ENCODE measurements at places on chromosomes 6 and 20.
A peak's percentile ranks its signal among the peaks of the same experiment; 100 is the strongest.

GRCh38 chr20:63017076-63017825 is 10.5 kb upstream of the BHLHE23 start:
- no peak for DNase-seq

DNA sequence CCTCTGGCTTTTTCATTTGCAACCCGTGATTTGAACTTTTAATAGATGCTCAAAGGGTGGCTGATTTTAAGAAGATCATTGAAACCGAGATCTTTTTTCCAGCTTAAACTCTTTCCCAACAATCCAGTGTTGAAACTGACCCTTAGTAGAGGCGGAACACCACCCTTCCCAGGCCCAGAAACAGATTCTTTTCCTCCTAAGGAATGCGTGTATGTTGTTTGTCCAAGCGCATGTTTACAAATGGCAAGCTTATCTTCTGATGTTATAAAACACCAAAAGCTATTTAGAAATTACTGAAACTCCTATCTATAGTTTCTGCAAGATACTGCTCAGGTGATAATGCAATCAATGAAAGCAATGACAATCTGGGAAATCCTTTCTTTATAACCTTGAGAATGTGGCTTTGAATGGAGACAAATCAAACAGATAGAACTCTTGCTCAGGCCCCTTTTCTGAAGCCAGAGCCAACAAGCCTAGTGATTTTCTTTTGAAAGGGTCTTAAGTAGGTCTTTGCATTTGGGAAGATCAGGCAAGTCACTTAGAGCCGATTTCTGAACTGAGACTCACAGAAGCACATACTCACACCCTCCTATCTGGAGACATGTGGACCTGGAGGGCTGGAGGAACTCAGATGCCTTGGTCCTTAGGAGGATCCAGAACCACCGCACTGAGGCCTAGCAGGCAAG is 9.1 kb downstream of the BANF2 start:
- no peak for DNase-seq

DNA sequence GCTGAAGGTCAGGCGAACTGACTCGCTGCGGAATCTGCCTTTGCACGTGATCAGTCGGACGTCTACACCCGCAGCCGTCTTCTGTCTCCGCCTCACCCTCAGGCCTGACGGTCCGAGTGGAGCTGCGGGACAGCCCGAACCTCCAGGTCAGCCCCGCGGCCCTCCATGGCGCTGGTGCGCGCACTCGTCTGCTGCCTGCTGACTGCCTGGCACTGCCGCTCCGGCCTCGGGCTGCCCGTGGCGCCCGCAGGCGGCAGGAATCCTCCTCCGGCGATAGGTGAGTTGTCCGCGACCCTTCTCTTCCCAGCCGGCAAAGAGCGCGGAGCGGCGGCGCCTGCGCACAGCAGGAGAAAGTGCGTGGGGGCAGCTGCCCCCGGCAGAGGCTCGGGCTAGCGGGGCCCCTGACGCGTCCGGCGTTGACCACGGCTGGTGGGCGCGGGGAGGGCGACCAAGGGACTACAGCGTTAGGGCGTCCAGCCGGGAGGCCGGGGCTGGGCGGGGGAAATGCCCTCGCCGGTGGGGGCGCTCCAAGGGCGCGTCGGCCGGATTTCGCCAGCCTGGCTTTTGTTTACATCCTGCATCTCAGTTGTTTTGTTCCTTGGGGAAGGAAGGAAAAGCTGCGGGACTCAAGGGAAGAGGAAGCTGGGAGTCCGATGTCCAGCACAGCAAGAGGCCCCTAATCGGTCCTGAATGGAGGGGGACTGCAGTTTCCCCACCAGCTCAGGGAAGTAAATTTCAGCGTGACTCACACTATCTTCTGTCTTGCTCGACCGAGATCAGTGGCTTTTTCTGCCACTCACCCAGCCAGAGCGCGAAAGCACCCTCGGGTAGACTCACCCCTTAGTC is at the start of gene SMPDL3A:
SMPDL3A (plus strand) TSS at position 77 of the 846 bp plus-strand sequence; CDS start at position 166, 89 bp downstream.
- peak; percentile 66 for DNase-seq

DNA sequence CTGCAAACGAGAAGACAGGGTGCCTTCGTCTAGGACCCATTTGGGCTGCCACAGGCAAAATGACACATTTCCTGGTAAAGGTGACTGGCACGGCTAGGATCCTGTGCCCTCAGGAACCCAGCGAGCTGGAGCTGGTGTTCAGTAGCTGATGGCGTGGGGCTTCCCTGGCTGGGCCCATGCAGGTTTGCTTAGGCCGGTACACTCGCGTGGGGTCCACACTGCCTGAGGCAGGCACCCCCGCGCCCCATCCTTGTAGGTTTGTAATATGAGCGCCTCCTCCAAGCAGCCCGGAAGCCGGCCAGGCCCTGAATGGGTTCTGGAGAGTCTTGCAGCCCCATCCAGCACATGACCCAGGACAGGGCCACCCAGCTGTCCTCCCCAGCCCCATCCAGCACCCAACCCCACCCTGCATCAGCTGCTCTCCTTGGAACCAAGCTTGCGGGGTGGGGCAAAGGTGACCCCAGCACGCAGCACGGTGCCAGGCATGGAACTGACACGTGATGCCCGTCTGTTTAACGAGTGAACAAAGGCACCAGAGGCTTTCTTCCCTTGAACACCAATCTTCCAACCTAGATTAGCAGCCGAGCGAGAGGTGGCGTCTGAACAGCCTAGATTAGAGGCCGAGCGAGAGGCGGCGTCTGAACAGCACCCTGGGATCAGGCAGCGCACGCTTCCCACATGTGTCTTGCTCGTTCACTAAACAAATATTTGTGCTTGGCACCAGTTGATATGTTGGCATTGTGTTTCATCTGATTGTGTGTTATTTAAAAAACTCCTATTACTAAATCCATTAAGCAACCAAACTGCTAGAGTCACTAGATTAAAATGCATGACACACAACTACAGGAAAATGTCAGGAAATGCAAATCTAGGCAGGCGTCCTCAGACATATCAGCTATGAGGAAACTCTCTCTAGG is 112.1 kb downstream of the DLL1 start:
- peak; percentile 54 for DNase-seq

- DNase-seq: no peak
Measured at GRCh38 chr20:49893242-49894072, 21.9 kb downstream of the SPATA2 start.

GRCh38 chr20:20136313-20136712 is 84.0 kb downstream of the CFAP61 start:
- DNase-seq: no peak

DNA sequence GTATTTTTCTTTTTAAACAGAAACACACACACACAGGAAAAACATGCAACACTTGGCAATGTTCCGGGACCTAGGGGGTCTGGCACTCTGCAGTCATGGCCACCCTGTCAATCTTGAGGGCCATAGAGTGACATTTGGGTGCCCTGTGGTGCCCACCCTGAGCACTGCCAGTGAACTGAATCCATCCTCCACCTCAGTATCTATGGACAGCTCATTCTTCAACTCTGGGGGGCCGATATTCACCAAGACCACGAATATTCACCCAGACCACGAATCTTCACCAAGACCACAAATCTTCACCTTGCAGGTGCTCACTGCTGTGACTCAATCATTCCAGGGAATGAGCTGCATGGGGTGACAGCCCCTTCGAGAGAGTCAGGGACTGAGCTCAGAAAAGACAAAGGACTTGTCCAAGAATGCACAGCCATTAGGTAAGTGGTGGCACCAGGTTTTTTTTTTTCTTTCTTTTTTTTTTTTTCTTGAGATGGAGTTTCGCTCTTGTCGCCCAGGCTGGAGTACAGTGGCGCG is 19.1 kb downstream of the SNAI1 start:
- DNase-seq: no peak

- no peak for DNase-seq
Measured at GRCh38 chr6:138034229-138034628, 73.0 kb downstream of the PERP start.

- DNase-seq: no peak
Measured at GRCh38 chr6:80134065-80134464, 27.6 kb downstream of the BCKDHB start.

DNA sequence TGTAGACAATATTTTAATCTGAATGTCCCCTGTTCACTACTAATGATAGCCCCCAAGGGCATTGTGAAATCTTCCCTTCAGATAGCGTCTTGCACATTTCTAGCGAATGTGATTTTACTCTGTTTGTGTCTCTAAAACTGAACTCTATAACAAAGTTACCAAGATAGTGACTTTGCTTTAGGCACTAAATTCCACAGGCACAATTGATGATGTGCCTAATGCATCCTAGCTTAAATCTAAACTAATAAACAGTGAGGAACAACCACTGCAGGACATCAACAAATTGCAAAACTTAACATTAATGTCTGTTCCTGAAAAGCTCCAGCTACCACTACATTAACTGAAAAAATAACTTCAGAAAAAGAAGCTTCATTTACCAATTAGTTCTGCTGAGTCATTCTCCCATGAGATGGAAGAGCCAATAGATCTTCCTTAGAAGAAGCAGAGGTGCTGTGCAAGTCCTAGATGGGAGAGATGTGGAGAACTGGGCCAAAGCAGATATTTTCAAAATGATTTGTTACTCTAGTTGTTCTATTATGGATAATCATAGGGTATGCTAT is 1065.0 kb downstream of the EPHA7 start:
- DNase-seq: no peak

DNA sequence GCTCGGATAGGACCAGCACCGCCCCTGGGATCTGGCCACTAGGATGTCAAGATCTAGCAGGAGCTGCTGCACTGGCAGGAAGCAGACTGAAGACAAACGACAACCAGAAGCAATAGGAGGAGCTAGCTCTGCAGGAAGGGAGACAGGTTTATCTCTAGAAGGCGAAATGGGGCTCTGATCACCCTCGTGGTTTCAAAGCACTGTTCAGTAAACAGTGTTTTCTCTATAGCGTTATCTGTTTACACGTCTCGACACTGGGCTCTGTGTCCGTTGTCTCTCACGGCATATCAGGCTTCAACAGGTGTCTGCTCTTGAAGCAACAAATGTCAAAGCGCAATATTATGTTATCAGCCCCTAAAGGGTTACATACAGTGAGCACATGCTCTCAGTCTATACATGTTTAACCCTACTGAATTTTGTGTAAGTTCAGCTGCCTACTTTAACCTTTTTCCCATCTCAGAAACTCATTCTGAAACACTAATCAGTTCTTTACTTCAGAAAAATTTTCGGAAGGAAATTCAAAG is 23.8 kb downstream of the TMEM14B start:
- no peak for DNase-seq

DNA sequence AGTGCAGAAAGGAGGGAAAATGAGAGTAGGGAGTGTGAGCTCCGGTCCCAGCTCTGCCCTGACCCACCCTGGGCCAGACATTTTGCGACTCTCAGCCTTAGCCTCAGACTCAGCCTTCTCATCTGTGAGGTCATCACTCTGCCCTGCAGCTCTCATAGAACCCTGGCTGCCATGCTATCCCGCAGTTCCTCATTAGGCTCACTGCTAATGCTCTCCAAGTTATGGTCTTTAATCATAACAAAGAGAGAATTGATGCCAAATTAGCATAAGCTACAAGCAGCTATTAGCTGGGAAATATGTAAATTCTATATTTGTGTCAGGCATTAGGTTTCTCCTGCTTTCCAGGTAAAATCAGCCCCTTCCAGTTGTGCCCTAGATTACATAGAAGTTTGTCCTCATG is 46.5 kb upstream of the MLN start:
- no peak for DNase-seq

GRCh38 chr20:36658300-36658699 is 12.3 kb upstream of the SLA2 start:
- DNase-seq: no peak

DNA sequence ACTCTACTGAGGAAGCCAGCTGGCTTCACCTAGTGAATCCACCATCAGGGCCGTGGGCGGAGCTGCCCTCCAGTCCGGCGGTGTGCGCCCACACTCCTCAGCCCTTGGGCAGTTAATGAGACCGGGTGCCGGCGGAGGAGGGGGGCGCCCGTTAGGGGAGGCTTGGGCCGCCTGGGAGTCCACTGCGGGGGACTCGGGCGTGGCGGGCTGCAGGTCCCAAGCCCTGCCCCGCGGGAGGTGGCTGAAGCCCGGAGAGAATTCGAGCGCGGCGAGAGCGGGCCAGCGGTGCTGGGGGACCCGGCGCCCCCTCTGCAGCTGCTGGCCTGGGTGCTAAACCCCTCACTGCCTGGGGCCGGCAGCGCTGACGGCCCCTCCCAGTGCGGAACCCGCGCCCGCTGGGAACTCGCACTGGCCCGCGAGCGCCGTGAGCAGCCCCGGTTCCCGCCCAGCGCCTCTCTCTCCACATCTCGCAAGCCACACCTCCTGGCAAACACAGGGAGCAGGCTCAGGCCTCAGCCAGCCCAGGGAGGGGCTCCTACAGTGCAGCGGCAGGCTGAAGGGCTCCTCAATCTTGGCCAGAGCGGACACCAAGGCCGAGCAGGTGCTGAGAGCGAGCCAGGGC is 38.4 kb upstream of the GCNT2 start:
- DNase-seq: no peak

DNA sequence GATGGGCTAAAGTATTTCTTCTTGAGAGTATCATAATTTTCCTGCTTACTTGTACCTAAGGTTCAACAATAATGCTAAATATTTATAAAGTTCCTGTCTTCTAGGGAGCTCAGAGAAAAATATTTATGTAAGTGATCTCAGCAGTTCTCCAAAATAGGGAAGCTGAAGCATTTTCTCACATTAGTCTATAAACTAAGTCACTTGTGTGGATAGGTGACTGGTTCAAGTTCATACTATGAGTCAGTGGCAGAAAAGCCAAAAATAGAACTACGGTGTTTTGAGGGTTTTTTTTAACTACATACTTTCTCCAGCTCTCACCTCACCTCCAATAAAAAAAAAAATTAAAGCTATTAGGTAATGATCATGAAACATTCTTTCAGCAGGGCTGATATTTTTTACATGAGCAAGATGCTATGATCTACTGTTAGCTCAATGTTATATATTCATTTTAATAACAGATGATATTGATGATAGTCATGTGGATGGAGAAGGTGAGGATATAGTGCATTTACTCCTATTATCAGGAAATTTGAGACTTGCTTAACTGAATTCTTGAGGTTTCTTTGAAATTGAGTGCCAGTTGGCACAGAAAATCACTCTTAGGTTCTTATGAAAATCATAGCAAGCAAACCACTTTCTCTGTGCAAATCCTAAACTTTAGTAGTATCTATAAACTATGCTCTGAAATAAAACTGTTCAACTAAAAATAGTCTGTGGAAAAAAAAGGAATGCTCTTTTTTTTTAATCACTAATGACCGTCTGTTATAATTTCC is 4.1 kb upstream of the MOXD1 start:
- DNase-seq: no peak

- no peak for DNase-seq
Measured at GRCh38 chr20:34256629-34257124, 15.5 kb downstream of the ASIP start.

GRCh38 chr20:58403272-58403671 is 14.2 kb downstream of the VAPB start:
- DNase-seq: no peak

All from activated CD8-positive, alpha-beta memory T cell treated with anti-CD3 and anti-CD28 coated beads for 24 hours (primary cell).